ENCODE measurements at places on chromosomes 16 and 17.

- DNase-seq: no peak
Measured at GRCh38 chr17:419073-419735, 66.6 kb upstream of the RPH3AL start.

GRCh38 chr17:80877729-80878303 is 113.8 kb upstream of the CHMP6 start:
- DNase-seq: no peak

- no peak for DNase-seq
Measured at GRCh38 chr16:74071996-74072535, 224.5 kb upstream of the PSMD7 start.

DNA sequence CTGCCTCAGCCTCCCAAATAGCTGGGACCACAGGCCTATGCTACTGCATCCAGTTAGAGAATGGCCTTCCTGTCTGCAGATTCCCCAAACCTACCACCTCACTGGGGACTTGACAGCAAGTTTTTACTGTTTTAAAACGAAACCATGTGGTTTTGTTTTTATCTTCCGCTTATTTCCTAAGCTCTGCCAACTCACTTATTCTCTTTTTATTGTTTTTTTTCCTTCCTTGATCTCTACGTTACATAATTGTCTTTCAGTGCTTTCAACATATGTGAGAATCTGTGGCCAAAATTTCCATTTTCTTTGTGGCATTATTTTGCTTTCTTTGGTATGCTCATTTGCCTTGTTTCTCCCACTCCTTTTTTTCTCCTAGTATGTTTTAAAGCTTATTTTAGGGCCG is 14.6 kb upstream of the SLC38A7 start:
- no peak for DNase-seq

DNA sequence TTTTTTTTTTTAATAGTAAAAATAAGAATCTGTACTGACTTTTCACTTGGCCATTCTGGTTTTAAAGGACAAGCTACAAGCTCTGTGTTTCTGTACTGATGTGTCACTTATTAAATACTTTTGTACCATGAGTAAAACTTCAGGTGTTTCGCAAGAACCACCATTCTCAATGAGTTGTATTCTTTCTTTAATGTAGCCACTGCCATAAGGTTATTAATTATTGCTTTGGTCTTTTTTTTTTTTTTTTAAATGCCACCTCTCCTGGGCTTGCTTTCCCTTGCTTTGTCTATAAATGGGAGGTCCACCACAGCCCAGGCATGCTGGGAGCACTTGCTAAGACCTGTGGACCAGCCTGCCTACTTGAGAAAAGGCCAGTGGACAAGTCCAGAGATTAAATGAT is 8.4 kb downstream of the ARL2BP start:
- no peak for DNase-seq

- DNase-seq: no peak
Measured at GRCh38 chr16:58088091-58088490, 41.1 kb downstream of the CFAP20 start.

GRCh38 chr17:73759734-73760438 is 115.6 kb upstream of the SDK2 start:
- DNase-seq: no peak

DNA sequence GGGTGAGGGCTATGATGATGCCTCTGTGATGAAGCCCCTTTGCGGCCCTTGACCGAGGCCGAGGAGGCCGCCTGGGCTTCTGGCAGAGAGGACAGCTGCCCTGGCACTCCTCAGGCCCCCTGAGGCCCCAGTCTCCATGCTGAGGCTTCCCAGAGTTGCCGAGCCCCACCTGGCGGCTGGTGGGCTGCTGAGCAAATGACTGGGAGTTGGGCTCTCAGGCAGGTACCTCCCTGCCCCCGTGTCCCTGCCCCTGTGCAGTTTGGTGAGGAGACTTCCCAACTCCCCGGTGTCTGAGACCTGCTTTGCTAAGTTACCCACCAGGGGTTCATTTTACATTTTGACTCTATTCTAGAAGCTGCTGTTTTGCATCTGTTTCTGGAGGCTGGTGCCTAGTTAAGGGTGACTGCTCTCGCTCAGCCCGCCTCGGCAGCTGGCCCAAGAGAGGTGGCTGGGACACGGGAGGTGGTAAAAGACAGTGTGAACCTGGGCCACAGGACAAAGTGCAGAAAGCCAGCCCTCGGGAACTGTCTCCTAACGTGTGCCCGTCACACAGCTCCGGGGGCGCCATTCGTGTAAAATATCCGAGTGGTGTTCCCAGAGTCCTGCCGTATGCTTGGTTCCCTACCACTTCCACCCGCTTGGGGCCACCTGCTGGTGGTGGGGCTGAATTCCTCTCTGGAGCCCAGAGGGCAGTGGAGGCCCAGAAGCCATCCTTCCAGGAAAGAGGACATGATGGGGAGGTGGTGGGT is 134.5 kb downstream of the RAB11FIP4 start:
- DNase-seq: no peak

Measured in uterus (tissue), 4 donors.